ENCODE measurements at places on chromosomes 5 and 9. TPM values are rescaled to one million over a fixed set of nuclear protein-coding genes. Genes with fewer than 3 reads are reported as not detected.

SH3TC2 gene
- total RNA-seq: 3.8 TPM

FOXD1 gene
- total RNA-seq: 0.33 TPM

- DNase-seq: no peak
- no peak overlapping the region for H3K4me3 ChIP-seq
- no peaks in the 10 kb centered on the region for H3K4me1 ChIP-seq
- H3K36me3 ChIP-seq: no peaks in the 10 kb centered on the region
- H3K27me3 ChIP-seq: no peaks in the 10 kb centered on the region
- no peak overlapping the region for H3K27ac ChIP-seq
These were observed 184.0 kb downstream of the CACNA1B start for GRCh38 chr9:138061631-138062030.

- H3K27me3 ChIP-seq: peaks cover 12% of the 10 kb centered on the region
- H3K4me1 ChIP-seq: peaks cover 11% of the 10 kb centered on the region
- no peak overlapping the region for H3K4me3 ChIP-seq
- H3K27ac ChIP-seq: no peak overlapping the region
- DNase-seq: no peak
These were observed 31.2 kb downstream of the KCNMB1 start for GRCh38 chr5:170357955-170358444.

DNA sequence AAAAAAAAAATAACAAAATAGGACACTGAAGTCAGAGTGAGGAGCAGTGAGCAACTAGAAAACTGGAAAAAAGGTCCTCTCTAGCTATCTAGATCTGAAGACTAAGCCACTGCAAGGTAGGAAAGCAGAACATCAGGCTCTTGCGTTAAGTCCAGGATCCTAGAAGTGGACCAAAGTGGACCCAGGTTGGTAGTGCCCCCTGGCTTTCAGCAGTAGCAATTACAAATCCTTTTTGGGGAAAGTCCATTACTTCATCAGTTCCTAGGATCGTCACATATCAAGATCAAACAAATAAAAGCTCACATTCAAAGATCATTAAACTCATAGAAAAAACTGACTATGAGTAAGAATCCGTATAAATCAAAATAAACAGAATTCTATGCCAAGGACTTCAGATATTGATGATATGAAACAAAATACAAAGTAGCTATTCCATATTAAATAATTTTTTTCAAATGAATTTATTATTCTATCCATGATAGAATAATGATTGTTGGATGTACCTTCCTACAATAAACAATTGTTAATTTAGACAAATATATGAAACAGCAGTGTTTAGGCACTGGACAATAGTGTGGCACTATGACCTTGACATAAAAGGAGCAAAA lies 6.5 kb upstream of the RICTOR start:
- no peaks in the 10 kb centered on the region for H3K36me3 ChIP-seq
- no peaks in the 10 kb centered on the region for H3K27me3 ChIP-seq
- H3K4me1 ChIP-seq: no peaks in the 10 kb centered on the region
- H3K27ac ChIP-seq: no peak overlapping the region
- no peak overlapping the region for H3K4me3 ChIP-seq

- no peaks in the 10 kb centered on the region for H3K36me3 ChIP-seq
- peak overlapping the region; percentile 100 for H3K27ac ChIP-seq
- H3K4me3 ChIP-seq: no peak overlapping the region
- peak; percentile 21 for DNase-seq
- no peaks in the 10 kb centered on the region for H3K27me3 ChIP-seq
- peaks cover 15% of the 10 kb centered on the region for H3K4me1 ChIP-seq
These were observed 3.0 kb upstream of the ERBIN start for GRCh38 chr5:65923339-65923738.

- no peak for DNase-seq
- H3K36me3 ChIP-seq: no peaks in the 10 kb centered on the region
- no peaks in the 10 kb centered on the region for H3K4me1 ChIP-seq
- no peak overlapping the region for H3K27ac ChIP-seq
- H3K4me3 ChIP-seq: no peak overlapping the region
- H3K27me3 ChIP-seq: peaks cover 5% of the 10 kb centered on the region
These were observed 128.6 kb downstream of the PDZD2 start for GRCh38 chr5:31767335-31768031.

DNA sequence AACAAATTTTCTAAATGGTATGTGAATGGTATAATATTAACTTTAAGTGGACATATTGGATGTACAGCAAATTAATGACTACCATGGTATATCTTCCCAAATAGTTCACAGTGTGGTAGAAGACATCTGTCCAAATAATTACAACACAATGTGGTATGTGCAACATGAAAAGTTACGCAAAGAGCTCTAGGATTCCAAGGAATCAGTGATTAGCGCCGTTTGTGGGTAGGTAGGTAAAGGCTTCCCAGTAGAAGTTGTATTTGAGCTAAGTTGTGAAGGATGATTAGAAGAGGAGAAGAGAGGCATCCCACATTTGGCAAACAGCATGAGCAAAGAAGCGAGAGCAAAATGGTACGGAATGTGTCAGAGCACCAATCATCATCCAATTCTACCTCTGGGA lies 14.3 kb upstream of the KLF9 start:
- no peak overlapping the region for H3K4me3 ChIP-seq
- no peaks in the 10 kb centered on the region for H3K36me3 ChIP-seq
- H3K27me3 ChIP-seq: no peaks in the 10 kb centered on the region
- no peak for DNase-seq

GRCh38 chr5:95081500-95081960 lies 203.4 kb downstream of the MCTP1 start:
- H3K27me3 ChIP-seq: no peaks in the 10 kb centered on the region
- H3K27ac ChIP-seq: no peak overlapping the region
- H3K4me3 ChIP-seq: no peak overlapping the region
- H3K36me3 ChIP-seq: no peaks in the 10 kb centered on the region
- H3K4me1 ChIP-seq: no peaks in the 10 kb centered on the region

DNA sequence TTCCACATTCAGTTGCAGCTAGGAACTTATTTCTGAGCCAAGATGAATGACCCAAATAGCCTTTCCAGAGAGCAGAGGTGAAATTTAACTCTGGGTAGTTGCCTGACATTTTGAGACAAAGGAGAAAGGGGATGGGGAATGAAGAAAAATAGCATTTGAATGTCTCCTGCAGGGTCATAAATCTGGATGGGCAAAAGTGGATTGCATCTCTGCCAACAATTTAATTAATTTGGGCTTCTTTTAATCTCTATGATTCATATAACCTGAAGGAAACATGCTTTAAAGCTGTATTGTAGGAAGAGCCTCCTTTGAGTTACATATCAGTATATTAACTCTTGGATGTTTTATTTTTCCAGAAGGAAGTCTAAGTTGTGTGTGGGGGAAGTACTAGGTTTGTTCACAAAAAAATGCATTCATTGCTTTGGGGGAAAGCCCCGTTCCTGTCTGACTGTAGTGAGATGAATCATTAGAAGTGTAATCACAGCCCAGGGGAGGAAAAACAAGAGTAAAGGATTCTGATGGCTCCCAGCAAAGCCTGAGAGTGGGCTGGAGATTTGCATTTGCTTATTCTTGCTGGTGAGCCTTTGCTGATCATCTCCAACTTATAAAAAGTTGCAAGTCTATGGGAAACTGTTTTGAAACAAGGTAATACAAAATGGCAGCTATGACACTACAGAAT lies 133.0 kb upstream of the IQGAP2 start:
- no peak overlapping the region for H3K27ac ChIP-seq
- no peaks in the 10 kb centered on the region for H3K36me3 ChIP-seq
- no peaks in the 10 kb centered on the region for H3K27me3 ChIP-seq
- no peaks in the 10 kb centered on the region for H3K4me1 ChIP-seq
- no peak overlapping the region for H3K4me3 ChIP-seq
- DNase-seq: no peak

DNA sequence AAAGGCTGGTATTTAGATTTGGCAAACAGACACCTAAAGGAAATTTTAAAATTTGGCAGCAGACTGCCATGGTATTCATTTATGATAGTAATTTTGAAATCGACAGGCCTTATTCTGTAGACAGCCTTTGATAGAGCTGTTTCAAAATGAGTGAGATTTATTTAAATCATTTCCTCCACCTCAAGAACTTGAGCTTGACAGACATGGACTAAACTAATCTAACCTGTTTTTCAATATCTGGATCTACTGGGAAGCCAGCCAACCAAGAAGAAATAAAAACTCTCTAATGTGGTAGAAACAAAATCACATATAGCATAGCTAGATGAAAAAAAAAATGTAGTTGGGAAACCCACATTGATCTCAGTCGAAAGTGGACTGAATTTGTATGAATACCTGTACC lies 56.9 kb upstream of the RASA1 start:
- H3K4me3 ChIP-seq: no peak overlapping the region
- H3K27ac ChIP-seq: no peak overlapping the region
- DNase-seq: no peak
- H3K4me1 ChIP-seq: no peaks in the 10 kb centered on the region
- no peaks in the 10 kb centered on the region for H3K27me3 ChIP-seq
- H3K36me3 ChIP-seq: no peaks in the 10 kb centered on the region
